ENCODE measurements at places on chromosomes 16 and 17.

- DNase-seq, result no peak
Measured at GRCh38 chr16:17468611-17469010, 2.1 kb downstream of the XYLT1 start.

DNA sequence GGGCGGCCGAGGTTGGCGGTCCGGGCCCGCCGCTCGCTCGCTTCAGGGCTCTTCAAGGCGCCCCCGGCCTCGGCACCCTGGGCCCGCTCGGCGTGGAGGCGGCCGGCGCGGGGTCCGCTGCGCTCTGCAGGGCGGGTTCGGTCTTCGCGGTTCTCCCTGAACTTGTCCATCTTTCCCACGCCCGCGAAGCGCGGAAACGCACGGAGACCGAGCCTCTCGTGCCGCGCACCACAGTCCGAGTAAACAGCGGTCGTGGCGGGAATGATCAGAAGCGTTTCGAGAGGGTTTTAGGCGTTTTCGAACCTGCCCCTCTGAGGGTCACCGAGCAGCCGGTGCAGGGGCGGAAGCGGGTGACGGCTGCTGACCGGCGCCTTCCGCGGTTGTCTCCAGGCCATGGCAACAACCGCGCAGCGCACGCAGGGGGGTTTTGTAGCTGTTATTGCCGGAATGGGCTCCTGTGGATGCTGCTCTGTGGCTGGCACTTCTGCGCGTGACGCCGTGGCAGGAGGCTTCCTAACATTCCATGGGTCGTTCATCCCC is 414 bp downstream of the NARF start:
- no peak for DNase-seq

- no peak for DNase-seq
Measured at GRCh38 chr16:75109732-75110243, 6.8 kb downstream of the LDHD start.

DNA sequence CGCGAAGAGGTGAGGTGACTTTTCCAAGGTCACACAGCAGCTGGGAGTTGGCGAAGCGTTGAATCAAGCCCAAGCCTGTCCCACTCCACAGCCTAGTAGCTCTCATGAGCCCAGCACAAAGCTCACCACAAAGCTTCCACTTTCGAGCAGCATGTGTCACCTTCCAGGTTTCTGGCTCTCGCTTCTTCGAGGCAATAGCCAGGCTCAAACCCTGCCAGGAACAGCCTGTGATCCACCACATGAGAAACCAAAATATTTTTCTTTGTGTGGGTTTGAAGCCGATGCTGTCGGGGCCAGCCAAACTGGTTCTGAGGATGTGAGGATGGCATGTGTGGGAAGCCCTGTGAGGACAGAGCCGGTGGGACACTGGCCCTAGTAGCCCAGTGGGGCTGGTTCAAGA is 68.1 kb downstream of the COG7 start:
- peak; percentile 10 for DNase-seq

DNA sequence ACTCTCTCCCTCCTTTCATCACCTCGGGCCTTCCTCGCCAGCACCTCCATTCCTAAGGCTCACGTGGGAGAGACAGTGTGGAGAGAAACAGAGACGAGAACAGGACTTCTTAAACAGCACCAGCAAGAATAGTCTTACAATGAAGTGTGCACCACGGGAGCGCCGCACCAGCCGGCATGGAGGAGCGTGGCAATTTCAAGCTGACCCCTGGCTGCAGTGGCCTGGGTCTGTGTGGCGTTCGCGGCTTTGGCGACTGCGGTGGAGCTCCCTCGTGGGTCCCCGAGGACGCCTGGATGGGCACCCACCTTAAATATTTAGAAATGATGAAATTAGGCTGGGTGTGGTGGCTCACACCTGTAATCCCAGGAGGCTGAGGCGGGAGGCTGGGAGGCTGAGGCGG is 20.5 kb upstream of the MED9 start:
- no peak for DNase-seq

DNA sequence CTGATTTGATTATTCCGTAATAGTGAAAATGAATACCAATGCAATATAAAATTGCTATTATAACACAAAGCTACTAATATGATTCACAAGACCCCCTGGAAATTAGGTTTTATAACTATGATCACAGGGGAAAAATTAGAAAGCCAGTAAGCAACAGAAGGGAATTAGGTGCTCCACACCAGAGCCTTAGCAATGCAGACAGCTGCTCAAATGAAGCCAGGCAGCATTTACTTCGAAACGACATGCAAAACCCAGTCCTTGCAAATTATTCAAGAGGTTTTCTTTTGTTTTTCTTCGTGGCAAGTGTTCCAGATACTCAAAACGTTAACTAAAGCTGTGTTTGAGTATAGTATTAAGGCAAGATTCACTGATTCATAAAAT is 47.9 kb downstream of the TOX3 start:
- no peak for DNase-seq

- DNase-seq, result no peak
Measured at GRCh38 chr17:2957631-2958286, 105.6 kb downstream of the OR1D5 start.

DNA sequence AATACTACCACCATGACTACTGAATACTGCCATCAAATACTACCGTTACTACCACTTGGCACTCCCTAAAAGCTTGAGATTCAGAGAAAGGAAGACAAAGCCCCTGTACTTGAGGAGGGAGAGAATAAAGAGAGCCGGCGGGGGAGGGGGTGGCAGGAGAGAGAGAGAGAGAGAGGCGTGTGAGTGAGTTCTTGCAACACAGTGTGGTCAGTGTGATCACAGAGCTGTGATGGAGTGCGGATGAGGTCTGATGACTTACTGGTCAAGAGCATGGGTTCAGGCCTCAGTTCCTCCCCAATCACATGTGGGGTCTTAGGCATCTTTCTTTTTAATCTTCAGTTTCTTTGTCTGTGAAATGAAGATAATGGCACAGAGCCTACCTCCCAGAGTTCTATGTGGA is 19.2 kb downstream of the PRKCB start:
- no peak for DNase-seq

DNA sequence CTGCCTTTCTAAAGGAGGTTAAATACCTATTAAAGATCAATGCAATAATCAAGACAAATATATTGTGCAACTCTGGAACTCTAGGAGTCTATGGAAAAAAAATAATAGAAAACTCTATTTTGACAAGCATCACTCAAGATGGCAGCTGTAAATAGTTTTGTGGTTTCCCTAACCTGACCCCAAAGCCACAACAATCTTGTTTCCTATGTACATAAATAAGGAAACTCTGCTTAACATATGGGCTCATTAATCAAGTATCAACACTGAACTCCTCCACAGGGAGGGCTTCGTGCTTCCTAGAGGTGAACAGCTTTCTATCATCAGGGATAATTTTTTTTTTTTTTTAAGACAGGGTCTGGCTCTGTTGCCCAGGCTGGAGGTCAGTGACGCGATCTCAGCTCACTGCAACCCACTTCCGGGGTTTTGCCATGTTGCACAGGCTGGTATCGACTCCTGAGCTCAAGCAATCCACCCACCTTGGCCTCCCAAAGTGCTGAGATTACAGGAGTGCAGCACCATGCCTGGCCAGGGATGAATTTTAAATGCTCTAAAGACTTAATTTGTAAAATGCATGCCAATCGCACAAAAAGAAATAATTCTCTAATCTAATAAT is 42.5 kb downstream of the ARHGAP17 start:
- no peak for DNase-seq

GRCh38 chr17:19769946-19770652 is 22.0 kb upstream of the ALDH3A1 start:
- peak; percentile 36 for DNase-seq

DNA sequence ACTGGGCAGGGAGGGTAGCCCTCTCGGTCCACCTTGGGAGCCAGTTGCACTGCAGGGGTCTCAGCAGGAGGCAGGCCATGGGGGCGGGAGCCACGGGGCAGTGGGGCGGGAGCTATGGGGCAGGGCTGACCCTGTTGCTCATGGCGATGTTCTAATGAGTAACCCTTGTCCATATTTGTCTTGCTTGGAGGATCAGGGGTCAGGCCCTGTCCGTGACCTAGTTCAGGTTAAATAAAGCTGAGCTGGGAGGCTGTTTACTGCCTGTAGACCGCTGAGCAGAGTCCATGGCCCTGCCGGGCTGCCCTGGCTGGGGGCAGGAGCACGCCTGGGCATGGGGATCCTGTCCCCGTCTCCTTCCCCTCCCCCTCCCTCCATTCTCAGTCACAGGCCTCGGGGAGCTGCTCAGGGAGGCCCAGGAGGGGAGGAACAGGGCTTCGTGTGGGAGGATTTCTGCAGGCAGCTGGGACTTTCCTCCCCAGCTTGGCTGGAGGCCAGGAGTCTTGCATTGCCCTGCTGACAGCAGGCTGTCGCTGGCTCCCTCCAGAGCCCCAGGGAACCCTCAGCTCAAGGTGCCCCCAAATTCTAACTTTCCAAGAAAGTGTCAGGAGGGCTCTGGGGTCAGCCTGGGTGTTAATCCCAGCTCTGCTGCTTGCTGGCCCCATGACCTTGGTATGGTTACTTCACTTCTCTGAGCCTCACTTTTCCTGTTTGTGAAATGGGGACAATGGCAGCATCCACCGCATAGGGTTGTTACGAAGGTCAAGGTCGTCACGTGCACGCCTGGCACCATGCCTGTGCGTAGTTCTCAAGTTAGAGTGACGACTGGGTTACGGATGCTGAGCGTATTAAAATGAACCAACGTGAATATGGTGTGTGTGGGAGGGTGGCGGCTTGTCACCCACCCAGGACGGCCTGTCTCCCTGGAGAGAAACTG is 6.1 kb upstream of the SERPINF2 start:
- DNase-seq, result no peak

GRCh38 chr17:79049821-79050220 is 24.8 kb upstream of the ENGASE start:
- no peak for DNase-seq

GRCh38 chr16:70359552-70359951 is 12.8 kb downstream of the DDX19A start:
- no peak for DNase-seq

GRCh38 chr17:69325518-69326376 is 1.2 kb downstream of the ABCA5 start:
- no peak for DNase-seq

GRCh38 chr16:30858829-30859423 is 35.0 kb downstream of the BCL7C start:
- DNase-seq, result no peak

GRCh38 chr16:78900044-78900811 is 700.3 kb downstream of the MAF start:
- no peak for DNase-seq

GRCh38 chr16:75382611-75383010 is 50.7 kb downstream of the CFDP1 start:
- no peak for DNase-seq

DNA sequence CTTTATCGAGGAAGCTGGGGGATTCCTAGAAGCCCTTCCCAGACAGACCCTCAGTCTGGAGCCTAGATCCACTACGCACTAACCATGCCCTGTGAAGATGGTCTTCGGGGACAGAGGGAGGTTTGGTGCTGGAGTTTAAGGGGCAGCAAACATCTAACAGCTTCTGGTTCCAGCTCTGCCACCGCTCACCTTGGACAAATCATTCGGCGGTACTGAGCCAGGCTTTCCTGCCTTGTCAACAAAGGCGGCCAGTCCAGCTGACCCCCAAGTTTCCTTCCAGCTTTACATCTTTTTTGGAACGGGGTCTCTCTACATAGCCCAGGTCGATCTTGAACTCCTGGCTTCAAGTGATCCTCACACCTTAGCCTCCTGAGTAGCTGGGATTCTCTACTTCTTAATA is 369 bp upstream of the GJD3 start:
- DNase-seq, result no peak

DNA sequence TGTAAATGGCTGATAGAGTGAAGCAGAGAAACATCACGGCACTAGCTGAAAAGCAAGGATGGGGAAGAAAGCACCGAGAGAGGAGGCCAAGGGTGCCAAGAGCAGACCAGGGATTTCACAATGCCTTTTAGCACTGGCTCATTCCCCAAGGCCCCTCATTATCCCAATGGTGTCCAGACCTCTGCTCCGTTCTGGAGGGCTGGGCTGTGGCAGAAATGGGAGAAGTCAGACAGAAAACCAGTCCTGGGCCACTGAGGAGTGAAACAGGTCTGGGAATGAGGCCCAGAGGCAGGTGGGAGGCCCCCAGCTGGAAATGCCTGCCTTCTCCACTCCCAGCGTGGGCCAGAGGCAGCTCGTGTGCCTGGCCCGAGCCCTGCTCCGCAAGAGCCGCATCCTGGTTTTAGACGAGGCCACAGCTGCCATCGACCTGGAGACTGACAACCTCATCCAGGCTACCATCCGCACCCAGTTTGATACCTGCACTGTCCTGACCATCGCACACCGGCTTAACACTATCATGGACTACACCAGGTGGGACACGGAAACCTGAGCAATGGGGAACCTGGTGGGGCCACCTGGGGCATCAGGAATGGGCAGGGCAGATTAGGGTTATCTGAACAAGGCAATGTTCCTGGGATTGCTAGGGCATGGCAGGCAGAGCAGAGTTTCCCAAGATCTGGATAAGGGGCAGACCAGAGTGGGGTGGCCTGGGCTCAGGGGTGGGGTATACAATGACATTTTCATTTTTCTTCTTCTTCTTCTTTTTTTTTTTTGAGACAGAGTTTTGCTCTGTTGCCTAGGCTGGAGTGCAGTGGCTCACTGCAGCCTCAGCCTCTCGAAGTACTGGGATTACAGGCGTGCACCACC is 20.3 kb downstream of the ANKRD40 start:
- DNase-seq, result no peak

DNA sequence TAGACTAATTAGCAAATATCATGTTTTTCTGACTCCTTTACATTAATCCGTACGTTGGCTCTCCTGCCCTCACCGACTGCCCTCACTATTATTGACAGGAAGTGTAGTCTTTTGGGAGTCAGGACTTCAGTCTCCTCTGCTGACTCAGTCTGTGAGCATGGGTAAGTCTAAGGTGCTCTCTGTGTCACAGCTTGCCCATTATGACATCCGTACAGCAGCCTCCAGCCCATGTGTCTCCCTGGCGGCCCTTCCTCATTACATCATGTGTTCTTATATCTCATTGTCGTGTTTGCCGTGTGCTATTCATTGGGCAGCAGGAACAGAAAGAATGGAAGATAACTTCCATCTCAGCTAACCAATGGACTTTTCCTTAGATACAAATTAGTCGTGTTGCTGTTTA is 77.5 kb downstream of the MRTFB start:
- no peak for DNase-seq

GRCh38 chr16:4994719-4995434 is 36.7 kb downstream of the SEC14L5 start:
- no peak for DNase-seq

DNA sequence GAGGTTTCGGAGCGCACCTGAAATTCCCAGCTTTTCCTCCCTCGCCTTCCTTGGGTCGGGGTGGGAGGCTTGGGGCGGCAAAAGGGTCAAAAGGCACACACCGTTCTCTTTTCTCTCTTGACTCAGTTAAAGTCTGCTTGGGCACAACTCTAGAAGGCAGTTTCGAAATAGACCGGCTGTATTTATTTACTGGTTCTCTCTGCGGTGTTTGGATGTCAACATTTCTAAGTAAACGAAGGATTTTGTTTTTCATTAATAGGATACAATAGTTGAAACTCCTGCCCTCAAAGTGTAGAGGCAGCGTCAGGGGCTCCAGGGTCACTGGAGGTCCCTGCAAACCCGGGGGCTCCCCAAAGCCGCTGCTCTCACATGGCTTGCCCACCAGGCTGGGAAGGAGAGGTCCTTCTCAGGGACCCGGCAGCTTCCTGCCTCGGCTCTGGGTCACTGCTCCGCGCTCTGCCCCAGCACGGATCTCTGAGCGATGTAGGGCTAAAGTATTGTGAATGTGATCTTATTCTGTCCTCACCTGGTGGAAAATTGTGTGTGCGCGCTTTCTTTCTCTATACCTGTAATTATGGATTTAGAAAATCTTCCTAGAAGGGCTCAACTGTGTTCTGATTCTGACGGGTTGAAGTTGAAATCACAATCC is 952 bp downstream of the BMERB1 start:
- DNase-seq, result no peak

GRCh38 chr16:11066261-11066870 is 122.0 kb downstream of the CLEC16A start:
- DNase-seq, result no peak

- DNase-seq, result no peak
Measured at GRCh38 chr16:86051368-86052114, 152.6 kb downstream of the IRF8 start.

All from stromal cell of bone marrow (primary cell).